HAP-1 (cell line): ENCODE measurements at places on chromosomes 16 and 17.

- DNase-seq: no peak
Measured at GRCh38 chr16:70407811-70408274, 31.1 kb downstream of the ST3GAL2 start.

- no peak for DNase-seq
Measured at GRCh38 chr16:56324406-56324805, 100.9 kb downstream of the AMFR start.

DNA sequence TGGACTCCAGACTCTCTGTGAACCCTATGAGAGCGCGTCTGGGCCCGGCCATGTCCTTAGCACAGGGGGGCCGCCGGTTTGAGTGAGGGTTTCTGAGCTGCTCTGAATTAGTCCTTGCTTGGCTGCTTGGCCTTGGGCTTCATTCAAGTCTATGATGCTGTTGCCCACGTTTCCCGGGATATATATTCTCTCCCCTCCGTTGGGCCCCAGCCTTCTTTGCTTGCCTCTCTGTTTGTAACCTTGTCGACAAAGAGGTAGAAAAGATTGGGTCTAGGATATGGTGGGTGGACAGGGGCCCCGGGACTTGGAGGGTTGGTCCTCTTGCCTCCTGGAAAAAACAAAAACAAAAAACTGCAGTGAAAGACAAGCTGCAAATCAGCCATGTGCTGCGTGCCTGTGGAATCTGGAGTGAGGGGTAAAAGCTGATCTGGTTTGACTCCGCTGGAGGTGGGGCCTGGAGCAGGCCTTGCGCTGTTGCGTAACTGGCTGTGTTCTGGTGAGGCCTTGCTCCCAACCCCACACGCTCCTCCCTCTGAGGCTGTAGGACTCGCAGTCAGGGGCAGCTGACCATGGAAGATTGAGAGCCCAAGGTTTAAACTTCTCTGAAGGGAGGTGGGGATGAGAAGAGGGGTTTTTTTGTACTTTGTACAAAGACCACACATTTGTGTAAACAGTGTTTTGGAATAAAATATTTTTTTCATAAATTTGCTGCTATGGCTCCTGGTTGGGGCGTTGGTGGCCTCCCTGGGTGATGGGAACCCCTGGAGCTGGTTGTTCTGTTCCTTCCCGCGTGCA lies 23.1 kb downstream of the STAT5A start:
- DNase-seq: no peak

- no peak for DNase-seq
Measured at GRCh38 chr16:83802135-83802534, 5.6 kb upstream of the HSBP1 start.

DNA sequence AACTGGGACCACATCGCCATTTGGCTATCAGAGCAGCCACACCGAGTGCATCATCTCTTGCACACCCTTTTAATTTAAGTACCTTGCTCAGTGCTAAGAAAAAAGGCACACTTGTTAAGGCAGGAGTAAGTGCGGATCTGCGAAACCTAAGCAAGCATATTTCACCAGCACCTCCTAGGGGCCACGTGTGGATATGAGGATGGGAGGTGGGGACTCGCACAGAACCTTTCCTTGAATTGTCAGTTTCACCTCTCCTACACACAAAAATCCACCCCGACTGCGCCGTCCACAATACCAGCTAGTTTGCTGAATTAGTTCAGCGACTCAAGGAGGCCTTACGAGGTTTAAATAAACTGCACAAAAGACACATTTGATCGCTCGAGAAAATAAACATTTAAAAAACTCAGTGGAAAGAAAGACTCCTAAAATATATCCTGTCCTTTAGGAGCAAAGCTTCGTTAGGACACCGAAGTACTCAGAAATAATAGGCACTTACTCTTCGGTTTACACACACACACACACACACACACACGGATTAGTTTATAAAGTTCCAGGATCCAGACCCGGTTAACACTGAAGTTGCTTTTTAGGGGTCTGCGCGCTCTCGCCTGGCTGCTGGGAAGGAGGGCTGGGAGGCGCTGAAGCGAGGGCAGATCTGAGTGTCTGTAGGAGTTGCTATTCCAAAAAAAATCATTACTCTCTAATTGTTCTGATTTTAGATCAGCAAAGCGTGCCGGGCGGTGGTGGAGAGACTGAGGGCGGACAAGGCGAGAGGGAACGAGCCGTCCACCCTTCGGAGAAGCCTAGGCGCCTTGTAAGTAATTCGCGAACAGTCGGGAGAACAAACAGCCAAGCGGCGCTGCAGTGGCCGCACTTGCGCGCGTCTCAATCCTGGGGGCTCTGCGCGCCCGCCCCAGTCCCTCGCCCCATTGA lies 1.0 kb upstream of the KCNJ2 start:
- DNase-seq: peak; percentile 46

DNA sequence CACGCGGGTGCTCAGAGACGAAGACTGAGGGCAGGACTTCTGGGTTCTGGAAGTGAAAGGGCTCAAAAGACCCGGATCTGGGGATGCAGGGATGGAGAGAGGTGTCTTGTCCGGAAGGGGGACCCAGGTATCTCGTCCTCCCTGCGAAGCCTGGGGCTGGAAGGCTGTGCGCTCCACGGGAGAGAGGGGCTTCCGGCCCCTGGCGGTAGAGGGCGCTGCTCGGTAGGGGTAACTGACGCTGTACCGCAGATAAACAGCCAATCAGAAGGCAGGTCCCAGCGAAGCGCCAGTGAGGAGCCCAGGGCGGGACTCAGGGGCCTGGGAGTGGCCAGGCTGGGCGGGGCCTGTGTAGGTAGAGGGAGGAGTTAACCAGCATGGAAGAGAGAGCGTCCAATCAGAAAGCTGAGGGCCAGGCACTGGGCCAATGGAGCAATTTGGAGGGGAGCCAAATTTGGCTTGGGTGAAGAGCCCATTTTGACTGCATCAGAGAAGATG lies 804 bp downstream of the TGFB1I1 start:
- no peak for DNase-seq

DNA sequence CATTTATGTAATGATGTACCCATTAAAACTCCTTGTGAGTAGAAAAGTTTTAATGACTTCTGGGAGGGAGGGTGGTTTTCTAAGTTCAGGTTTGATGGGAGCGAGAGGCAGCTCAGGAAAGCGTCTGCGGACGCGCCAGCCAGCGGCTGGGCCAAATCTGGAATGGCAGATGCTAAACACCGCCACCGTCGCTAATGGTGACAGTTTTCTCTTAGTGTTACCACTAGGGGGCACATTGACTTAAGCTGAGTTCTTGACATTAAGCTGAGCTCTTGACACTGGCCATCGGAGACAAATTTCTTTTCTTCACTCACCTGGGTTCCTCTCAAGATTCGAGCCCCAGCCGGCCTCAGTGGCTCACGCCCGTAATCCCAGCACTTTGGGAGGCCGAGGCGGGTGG lies 6.7 kb downstream of the TRPV1 start:
- peak; percentile 45 for DNase-seq

GRCh38 chr17:67293251-67294203 lies 48.5 kb upstream of the HELZ start:
- DNase-seq: peak; percentile 80

- no peak for DNase-seq
Measured at GRCh38 chr16:80616362-80616761, 75.6 kb downstream of the DYNLRB2 start.

DNA sequence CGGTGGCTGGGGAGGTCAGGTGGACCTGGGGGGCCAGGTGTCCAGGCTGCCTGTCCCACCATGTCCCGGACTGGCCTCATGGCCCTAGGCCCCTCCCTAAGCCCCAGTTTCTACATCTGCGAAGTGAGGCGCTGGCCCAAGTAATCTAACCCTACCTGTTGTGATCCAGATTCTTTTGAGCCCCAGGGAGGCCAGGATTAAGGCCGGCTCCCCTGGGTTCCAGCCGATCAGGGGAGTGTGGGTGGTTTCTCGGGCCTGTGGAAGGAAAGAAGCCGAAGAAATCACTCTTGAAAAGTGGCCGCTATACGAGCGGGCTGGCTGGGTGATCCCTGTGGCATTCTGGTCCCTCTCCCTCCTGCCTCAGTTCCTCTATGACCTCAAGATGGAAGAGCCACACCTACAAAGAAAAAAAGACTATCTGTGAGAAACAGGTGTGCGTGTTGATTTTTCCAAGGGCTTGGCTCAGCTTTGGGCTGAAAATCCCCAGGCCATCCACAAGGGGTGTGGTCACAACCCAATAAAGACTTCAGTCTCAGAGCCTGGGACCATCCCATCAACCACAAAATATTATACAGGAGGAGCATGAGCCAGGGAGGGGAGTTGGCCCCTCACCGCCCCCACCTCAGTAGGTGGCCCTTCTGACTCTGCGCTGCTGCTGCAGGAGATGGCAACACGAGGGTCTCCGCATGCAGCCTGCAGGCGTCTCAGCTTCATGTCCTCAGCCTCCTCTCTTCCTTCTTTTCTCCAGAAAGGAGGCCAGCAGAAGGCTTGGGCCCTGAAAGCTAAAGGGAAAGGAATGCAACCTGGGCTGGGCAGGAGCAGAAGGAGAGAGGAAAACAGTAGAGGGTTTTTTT lies 20.3 kb downstream of the GPR142 start:
- no peak for DNase-seq

DNA sequence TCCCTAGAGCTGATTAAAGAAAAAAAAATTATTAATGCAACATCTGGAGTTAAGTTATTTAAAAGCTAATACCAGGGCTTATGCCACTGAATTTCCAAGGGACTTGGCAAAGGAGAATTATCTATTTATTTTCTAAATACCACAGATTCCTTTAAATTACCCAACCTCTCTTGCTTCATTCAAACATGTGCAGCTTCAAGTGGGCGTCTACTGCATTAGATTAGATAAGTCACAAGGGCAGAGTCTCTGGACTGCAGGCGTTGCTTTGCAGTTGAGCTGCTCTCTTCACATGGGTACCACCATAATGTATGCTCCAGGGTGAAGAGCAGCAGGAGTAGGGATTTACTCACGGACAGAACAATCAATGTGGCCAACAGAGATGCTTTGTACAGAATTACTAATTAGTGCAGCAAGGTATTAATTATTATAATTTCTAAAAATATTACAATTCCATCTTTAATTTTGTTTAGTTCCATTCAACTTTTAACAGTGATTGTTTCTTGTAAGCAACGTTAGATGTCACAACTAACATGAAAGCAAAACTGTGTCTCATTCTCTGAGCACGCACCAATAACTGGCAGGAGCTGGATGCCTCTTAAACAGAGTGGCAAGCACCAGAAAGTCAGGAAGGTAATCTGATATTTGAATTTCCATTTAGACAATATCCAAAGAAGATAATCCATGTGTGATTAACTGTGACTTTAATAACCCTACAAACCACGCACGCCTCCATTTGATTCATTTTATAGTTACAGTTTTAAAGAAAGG lies 214.2 kb downstream of the STX8 start:
- DNase-seq: no peak

DNA sequence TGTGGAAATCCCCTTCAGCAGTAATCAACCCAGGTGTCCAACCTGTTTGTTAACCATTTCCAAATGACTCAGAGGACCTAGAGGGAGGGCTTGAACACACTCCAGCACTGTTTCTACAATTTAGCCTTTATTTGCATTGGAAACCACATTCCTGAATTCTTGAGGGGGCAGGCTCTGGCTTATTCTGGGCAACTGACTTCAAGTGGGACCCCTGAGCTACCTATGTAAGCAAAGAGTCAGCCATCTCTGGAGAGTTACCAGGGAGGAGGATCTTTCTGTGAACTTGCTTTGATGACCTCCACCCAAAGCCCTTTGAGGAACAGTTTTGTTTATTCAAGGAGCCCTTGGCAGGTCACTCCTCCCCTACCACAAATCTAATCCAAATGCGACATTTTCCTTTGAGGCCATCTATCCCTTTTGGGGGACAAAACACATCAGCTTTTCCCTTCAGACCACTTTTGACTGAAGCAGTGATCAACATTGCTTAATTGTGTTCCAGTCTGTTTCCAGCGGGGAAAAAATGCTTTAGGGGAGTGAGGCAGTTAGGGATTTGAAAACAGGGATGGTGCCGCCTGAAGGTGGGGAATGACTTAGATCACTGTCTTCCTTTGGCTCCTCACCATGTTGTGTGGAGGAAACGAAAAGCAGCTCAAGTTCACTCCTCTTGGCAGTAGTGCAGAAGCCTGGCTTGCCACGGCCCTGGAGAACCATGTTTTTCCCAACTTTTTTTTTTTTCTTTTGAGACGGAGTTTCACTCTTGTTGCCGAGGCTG lies 46.2 kb downstream of the TUBD1 start:
- DNase-seq: no peak

DNA sequence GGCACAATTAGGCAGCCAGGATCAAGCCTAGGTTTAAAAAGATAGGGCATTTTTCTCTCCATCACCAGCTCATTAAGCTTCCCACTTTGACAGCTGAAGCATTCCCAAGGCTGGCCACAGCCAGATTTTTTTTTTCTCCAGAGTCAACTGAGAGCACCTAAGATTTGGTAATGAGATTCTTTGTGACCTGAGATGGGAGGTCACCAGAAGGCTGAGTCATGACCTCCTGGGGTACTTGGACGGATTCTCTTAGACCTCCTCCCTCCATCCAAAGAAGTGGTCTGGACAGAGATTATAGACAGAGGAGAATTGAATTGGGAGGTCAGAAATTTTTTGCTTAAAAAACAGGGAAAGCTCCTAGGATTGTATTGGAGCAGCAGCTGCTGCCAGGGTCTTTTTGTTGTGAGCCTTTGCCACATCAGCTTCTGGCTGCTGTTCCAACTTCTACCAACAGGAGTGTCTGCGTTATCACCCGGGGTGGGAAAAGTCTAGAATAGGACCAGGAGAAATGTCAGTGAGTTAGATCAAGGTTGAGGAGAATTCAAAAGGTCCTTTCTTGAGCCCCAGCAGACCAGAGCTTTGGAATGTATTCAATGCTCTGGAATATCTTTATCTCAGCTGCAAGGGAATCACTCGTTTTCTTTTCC lies 221.2 kb upstream of the N4BP1 start:
- no peak for DNase-seq

- no peak for DNase-seq
Measured at GRCh38 chr16:11550791-11551498, 35.8 kb downstream of the LITAF start.

GRCh38 chr16:5222761-5223160 lies 125.2 kb upstream of the EEF2KMT start:
- no peak for DNase-seq

GRCh38 chr17:64531955-64532371 lies 25.2 kb downstream of the CEP95 start:
- DNase-seq: no peak

- DNase-seq: no peak
Measured at GRCh38 chr16:81415751-81416150, 28.9 kb upstream of the CMIP start.

- no peak for DNase-seq
Measured at GRCh38 chr17:47629826-47630225, 19.9 kb upstream of the KPNB1 start.

DNA sequence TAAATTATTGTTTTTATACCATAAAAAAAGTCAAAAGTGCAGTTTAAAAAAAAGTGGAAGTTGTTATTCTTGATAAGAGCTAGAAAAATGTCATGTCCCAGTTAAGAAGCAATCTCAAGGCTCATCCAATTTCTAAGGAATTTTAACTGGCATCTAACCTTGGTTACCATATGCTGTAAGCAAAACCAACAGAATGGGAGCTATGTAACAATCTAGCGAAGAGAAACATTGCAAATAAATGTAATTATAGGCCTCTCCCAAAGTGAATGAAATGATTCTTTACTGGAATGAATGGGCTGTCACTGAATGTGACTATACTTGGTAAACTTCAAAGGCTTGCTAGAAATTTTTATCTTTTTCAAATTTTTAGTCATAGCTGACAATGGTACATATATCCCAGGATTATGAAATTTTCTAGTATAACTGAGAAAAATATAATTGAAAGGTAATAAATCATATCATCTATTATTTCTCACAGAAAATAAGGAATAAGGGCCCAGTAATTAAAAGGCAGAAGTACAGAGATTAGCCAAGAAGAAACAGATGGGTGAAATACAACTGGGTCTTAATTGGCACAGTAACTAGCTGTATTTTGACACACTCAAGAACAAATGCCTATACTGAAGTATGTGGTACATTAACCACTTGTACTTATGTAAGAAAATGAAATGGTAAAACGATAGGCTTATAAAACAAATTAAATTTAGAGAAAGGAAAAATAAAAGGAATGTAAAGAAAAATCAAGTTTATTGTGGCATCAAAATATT lies 61.5 kb downstream of the NETO2 start:
- DNase-seq: no peak
